BJ (cell line): ENCODE measurements at places on chromosomes 1 and 21.

GRCh38 chr1:12424793-12425192, 193.2 kb downstream of the DHRS3 start:
- DNase-seq, result no peak

- DNase-seq, result peak; percentile 98
Measured at GRCh38 chr1:96865731-96866685, 144.4 kb downstream of the PTBP2 start.

GRCh38 chr1:217977943-217978342, 307.1 kb upstream of the RRP15 start:
- DNase-seq, result no peak

DNA sequence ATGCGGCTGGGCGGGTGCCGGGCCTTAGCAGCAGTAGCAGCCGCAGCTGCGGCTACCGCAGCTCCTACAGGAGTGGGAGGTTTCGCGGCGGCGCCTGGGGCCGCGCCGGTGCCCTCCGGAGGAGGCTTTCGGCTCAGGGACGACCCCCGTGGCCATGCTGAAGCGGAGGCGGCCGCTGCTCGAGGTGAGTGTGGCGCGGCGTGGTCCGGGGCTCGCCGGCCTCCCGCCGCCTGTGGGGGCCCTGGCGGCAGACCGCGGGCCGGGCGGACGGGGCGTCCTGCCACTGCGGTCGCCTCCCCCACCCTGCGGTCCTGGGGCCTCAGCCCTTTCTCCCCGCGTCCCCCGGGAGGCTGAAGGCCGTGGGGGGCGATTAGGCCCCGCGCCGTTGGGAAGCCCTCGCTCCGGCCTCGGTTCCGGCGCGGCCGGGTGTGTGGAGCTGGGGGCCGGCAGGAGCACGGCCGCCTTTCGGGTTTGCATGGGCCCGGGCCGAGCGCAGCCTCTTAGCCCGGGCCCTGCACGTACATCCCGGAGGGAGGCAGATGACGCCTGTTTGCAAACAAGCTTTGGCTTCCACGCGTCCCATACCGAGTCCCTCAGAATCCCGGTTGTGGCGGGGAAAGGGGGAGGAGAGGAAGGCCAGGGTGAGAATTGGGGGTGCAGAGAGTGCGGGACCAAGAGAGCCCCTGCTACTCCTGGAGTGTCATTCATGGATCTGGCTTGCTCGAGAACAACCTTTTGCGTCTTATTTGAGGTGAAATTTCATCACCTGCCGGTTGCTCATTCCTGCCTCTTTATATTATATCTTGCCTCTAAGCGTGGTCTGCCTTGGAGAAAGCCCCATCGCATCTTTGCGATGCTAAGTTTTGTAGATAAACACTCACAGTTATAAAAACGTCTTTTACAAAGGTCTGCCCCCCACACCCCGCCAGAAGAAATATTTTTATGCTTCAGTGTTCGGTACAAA, 613 bp downstream of the ZFYVE9 start:
- no peak for DNase-seq

- DNase-seq, result no peak
Measured at GRCh38 chr1:208357644-208358507, 113.7 kb upstream of the PLXNA2 start.

DNA sequence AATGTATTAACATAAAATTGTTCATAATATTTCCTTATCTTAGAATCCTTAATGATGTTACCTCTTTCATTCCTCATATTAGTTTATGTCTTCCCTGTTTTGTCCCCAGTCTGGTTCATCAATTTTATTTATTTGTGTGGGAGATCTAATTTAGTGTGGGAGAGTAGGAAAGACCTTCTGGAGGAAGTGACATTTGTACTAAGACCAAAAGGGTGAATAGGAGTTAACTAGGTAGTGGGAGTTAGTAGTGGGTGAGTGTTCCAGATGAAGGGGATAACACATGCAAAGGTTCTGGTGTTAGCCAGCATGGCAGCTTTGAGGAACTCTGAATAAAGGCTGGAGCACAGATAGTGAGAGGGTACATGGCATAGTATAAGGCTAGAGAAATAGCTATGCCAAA, 21.4 kb downstream of the RASAL2 start:
- DNase-seq, result no peak

- no peak for DNase-seq
Measured at GRCh38 chr1:157600236-157600635, 2.4 kb upstream of the FCRL4 start.
